ENCODE measurements at places on chromosomes 5 and 9.

- DNase-seq: no peak
These were observed 80.8 kb upstream of the IER5L start for GRCh38 chr9:129258823-129259301.

- no peak for DNase-seq
These were observed at the start of gene CRHBP for GRCh38 chr5:76952795-76953536. TSS of gene CRHBP (plus strand) at chr5:76953045. CDS start at chr5:76953135, 90 bp downstream.

GRCh38 chr9:31146485-31147166, 1237.8 kb upstream of the ACO1 start:
- DNase-seq: no peak

- DNase-seq: no peak
These were observed 133.4 kb downstream of the SEMA6A start for GRCh38 chr5:116441223-116441622.

DNA sequence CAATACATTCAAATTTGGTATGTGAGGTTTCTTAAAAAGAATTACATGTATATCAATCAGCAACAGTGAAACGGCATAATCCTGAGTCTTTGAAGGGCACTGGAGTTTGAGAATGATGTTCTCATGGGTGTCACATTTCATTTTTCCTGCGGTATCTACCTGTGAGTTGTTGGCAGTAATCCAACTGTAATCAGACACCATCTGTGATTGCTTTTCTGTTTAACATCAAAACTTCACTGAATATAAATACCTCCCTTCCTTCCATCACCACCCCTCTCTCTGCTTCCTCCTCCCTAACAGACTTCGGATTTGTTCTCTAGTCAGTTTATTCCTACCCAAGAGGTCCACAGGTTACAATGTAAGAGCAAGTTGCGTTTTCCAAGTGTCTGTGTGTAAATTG, 275.2 kb upstream of the PCSK5 start:
- DNase-seq: no peak

- DNase-seq: no peak
These were observed 8.9 kb upstream of the SH3TC2 start for GRCh38 chr5:149071756-149072155.

DNA sequence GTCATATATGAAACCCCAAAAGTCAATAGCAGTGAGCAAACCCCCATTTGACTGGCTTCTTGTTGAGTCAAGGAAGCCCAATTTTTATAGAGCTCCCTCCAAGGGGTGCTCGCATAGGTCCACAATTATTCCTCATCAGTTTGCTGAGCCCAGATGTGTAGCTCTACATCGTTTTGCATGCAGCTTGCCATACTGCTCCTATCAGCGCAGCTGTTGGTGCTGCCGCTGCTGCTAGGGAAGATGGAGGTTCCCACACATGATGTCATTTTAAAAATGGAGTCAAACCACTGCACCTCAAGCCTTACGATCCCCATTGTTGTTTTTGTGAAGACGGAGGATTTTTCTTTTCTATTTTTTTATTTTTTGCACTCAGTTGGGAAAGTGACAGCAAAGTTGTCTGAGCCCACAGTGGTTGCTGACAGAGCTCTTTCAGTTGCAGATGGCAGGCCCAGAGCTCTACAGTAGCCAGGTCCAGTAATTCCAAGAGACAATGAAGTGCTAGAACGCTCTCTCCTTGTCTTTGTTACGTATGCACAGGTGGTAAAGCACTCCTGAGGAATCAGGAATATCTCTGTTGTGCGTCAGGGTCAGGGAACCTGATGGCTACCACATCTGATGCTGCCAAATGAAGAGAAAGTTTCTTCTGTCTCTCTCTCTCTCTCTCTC, 23.2 kb upstream of the C5orf63 start:
- no peak for DNase-seq

DNA sequence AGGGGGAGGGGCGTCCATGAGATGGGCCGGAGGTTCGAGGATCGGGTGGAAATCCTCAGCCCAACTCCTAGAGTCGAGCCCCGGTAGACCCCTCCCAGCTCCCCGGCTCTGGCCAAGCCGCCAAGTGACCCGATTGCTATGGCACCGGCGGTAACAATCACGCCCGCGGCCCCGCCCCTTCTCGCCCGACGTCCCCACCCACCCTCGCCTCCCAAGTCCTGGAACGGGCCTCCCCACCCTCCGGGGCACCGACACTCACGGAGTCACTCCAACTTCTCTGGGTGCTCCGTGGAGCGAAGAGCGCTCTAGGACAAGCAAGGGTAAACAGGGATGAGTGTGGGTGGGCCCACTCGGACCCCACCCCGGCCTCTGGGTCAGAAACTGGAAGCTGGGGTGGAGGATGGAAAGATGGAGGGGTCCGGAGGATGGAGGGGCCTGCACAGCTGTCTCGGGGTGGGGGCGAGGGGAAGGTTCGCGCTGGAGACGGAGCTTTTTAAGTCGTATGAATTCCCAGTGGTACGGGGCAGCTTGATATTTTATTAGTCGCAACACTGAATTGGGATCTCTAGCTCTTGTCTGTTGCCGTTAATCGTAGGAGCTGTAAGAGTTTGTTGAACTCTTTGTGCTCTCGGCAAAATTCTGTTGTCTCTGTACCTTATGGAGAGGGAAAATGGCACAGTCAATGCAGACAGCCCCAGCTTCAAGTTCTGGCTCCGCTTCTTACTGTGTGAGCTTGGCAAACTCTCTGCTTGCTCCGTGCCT, at the start of gene SPACA9:
Gene SPACA9, plus strand, starts transcription at position 204 of the 762 bp plus-strand sequence. CDS start 5,050 bp downstream, outside the sequence.
- no peak for DNase-seq

GRCh38 chr9:125574126-125574877, 132.7 kb downstream of the MAPKAP1 start:
- no peak for DNase-seq

DNA sequence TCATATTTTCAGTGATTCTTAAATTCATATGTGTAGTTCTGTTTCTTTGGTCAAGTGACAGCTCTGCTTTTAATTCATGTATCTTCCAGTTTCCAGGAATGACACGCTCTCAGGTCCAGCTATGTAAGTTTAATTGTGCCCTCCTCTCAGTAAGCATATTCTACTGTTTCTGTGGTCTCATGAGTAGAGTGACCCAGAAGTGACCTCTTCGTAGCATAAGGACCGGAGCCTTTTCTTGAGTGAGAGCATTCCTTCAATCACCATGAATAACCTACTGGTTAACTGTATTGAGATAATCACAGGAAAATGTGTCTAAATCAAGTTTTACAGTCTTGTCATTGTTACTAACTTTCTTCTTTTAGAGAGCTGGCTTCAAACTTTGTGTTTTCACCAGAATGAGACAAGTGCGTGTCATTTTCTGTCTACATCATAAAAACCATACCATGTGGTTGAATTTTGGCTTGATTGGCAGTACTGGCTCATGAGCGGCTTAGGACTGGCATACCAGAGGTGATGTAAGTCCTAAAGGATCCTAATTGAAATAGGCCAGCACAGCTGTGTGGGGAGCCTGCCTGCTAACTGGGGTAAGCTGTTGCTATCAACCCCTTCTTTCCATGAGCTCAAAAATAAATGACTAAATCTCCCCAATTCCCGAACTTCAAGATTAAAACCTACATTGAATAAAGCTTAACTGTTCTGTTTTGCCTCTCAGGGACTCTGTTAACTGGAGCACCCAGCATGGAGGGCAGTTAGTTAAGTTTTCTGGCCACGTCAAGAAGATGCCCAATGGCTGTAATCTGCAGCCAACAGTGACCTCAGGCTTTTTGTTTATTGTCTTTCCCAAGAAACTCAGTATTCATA, 4.8 kb downstream of the ADAMTSL1 start:
- no peak for DNase-seq

- DNase-seq: no peak
These were observed 94.6 kb upstream of the SMC2 start for GRCh38 chr9:103999375-104000062.

DNA sequence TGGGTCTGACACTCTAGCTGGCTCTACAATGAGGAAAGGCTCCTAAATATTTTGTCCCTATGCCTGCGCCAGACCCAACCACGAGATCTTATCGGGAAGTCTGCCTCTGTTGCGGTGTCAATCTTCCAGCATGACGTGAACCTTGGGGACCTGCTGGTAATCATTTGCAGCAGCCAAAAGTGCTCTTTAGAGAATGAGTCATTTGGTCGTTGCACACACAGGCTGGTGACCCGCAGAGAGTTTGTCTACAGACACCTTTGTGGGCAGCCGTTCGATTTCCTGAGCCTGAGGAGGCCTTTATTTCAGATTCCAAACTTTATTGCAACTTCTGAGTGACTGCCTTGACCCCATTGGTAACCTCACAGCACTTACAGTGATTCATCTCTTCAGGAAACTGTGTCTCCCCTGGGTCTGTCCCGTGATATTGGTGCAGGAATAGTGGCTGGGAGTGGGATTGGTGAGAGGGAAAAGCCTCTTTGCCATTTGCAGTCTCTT, 326.1 kb downstream of the NSG2 start:
- no peak for DNase-seq

GRCh38 chr5:179149278-179149677, 89.1 kb downstream of the ZNF354C start:
- no peak for DNase-seq

GRCh38 chr5:138981131-138981530, 106.0 kb upstream of the LRRTM2 start:
- DNase-seq: no peak

- DNase-seq: no peak
These were observed 68.9 kb downstream of the COL27A1 start for GRCh38 chr9:114224247-114224610.

GRCh38 chr9:120946259-120946658, 19.7 kb upstream of the TRAF1 start:
- DNase-seq: no peak

DNA sequence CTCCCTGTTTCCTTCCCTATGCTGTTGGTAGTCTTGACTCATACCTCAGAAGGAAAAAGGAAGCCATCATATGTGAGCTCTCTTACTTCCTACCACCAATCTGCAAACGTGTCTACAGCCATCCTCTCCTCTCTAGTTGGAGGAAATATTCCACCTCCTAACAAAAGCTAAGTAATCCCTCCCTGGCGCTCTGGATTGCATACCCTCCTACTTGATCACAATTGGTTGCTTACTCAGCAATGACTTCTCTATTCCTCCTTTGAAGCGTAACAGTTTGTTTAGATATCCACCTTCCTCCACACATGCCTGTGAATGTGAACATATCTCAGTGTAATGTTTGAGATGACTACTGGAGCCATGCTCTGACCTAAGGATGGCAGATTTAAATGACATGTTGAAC, 18.2 kb downstream of the RUSC2 start:
- DNase-seq: no peak

GRCh38 chr9:121538221-121538620, 38.6 kb upstream of the GGTA1 start:
- no peak for DNase-seq

DNA sequence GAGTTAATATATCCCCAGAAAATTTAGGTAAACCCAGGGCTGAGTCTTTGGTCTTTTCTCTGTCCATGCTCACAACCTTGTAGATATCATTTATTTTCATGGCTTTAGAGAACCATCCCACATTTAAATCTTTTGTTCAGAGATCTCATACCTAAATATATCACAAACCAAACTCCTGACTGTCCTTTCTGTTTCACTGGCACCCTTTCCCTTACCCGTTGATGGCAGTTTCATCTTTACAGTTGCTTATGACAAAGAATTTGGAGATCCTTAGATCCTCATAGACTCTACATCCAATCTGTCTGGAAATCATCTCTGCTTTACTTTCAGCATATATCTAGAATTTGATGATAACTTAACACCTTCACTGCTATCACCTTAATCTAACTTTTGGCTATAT, 19.2 kb downstream of the RNF180 start:
- DNase-seq: no peak

DNA sequence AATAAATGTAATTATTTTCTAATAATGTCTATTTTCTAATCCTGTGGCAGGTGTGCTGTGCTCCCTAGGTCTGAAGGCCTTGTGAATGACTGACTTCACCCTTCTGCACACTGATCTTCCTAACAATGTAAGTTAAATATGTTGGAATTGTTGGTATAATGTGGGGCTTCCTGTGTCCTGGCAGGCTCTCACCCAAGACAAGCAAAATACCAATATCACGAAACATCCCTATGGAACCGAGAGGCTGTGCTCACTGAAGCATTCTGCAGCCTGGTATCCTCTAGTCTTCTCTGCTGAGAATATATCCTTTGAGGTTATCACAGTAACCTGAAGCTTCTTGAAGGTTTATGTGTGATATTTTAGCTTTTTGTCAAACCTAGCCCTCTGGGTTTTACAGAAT, 159.4 kb downstream of the GABRB2 start:
- DNase-seq: no peak

DNA sequence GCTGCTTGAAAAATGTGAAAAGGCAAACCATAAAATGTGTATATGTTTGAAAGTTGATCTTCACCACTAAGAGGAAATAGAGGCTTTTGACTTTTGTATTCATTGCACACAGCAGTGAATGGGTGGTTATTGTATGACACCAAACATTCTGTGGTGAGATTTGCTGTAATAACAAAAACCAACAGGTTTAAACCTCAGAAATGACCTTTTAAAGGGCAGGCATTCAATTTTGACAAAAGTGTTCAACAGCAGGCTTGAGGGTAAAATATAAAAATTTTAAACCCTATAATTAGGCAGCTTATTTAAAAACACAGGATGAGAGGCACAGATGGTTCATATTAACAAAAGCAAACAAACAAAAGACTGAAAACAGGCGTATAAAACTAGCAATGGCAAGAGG, 128.1 kb upstream of the NUDT12 start:
- no peak for DNase-seq

DNA sequence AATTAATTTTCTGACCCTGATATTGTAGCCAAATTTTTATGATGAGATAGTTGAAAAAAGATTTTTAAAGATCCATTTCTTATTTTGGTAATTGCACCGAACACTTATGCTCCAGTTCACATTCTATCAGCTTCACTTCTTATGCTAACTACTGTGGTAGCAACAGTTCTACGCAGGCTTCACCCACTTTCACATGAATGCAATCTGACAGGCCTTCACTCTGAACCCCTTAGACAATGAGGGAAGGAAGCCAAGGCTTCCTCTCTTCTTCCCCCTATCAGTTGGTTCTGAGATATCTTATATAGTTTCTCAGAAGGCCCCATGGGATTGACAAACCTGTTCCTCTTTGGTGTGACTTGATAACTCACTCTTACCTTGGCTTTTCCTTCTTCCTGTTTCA, 185.8 kb downstream of the CETN3 start:
- DNase-seq: no peak

- no peak for DNase-seq
These were observed 20.4 kb upstream of the IER5L start for GRCh38 chr9:129198319-129199043.

GRCh38 chr9:134975253-134975652, 57.5 kb upstream of the FCN1 start:
- no peak for DNase-seq
